ENCODE measurements at places on chromosomes 3 and 15.
A peak's percentile ranks its signal among the peaks of the same experiment; 100 is the strongest.

DNA sequence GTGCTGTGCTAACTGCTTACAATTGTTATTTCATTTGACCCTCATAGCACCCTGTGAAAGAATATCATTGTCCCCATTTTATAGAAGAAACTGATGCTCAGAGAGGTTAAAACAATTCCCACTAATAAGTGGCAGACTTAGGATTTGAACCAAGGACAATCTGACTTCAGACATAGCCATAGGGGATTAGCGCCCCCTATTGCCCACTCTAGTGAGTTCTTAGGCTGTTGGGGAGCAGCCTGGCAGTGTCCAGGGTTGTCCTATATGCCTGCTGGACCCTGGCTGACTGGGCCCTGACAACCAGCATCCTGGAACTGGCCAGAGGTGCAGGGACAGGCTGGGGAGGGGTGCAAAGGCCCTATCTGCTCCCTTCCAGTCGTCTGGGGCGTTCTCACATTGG is 15.4 kb downstream of the DPH3 start:
- DNase-seq = peak; percentile 45

GRCh38 chr3:21229426-21230135 is 521.4 kb downstream of the ZNF385D start:
- DNase-seq = no peak

GRCh38 chr15:61025308-61025707 is 203.8 kb downstream of the RORA start:
- peak; percentile 41 for DNase-seq

- no peak for DNase-seq
Measured at GRCh38 chr15:87123676-87124382, 1044.2 kb downstream of the AGBL1 start.

DNA sequence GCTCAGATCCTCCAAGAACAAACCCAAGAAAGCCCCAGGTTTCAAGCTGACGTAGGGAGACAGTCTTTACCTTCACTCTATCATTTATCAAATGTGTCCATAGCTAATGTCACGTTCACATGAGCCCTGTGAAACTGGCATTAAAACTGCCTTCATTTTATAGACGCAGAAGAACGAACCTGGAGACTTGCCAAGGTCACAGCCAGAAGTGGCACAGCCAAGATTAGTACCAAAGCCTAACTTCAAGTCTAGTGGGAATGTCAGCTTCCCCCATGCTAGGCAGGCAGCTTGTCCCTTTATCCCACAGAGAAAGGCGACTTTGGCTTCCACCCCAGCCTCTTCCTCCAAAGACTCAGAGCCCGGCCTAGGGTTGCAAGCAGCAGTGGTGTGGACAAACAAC is 517.2 kb downstream of the SHQ1 start:
- DNase-seq = no peak

DNA sequence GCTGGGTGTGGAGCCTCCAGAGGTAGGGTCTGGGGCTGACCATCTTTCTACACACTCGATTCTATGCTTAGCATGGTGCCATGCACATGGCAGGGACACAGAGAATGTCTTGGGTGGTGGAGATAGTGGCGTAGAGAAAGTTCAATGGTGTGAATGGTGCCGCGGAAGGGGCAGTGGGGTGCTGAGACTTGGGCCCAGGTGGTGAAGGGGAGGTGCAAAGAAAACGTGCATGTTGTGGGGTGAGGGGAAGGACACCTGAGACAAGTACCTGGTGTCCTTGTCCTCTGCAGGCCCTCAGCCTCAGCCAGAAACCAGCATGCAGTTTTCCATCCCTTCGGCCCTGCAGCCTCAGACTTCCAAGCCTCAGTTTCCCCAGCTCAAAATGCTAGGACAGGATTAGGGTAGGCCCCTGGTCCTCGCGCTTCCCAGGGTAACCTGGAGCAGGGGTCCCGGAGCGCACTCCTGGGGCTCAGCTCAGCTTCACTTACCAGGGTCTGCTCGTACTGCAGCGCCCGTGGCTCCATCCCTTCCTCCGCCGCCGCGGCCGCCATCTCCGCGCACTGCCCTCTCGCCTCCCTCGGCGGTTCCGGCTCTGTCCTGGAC is 375 bp downstream of the CLCN2 start:
- DNase-seq = no peak

GRCh38 chr3:186060222-186060621 is 48.7 kb downstream of the ETV5 start:
- no peak for DNase-seq

GRCh38 chr15:71588746-71589145 is 221.6 kb upstream of the NR2E3 start:
- DNase-seq = peak; percentile 81

- DNase-seq = peak; percentile 49
Measured at GRCh38 chr15:89179966-89180875, 41.2 kb downstream of the RLBP1 start.

- no peak for DNase-seq
Measured at GRCh38 chr3:162012633-162013032, 516.0 kb downstream of the OTOL1 start.
